Vagina (tissue), 2 donors: ENCODE measurements at places on chromosomes 12 and 14. TPM values are rescaled to one million over a fixed set of nuclear protein-coding genes. Genes with fewer than 3 reads are reported as not detected.

The GALNT9 gene
- total RNA-seq = 1.5 TPM

GRCh38 chr14:76320486-76320885 lies 55.5 kb upstream of the ESRRB start:
- DNase-seq = no peak
- H3K27ac ChIP-seq = no peak overlapping the region
- H3K4me1 ChIP-seq = no peaks in the 10 kb centered on the region
- H3K4me3 ChIP-seq = no peak overlapping the region

- H3K27me3 ChIP-seq = no peaks in the 10 kb centered on the region
- no peak overlapping the region for H3K27ac ChIP-seq
- H3K4me1 ChIP-seq = peaks cover 12% of the 10 kb centered on the region
- no peaks in the 10 kb centered on the region for H3K36me3 ChIP-seq
- no peak overlapping the region for H3K4me3 ChIP-seq
These were observed 8.5 kb upstream of the RFLNA start for GRCh38 chr12:124286414-124286813.

DNA sequence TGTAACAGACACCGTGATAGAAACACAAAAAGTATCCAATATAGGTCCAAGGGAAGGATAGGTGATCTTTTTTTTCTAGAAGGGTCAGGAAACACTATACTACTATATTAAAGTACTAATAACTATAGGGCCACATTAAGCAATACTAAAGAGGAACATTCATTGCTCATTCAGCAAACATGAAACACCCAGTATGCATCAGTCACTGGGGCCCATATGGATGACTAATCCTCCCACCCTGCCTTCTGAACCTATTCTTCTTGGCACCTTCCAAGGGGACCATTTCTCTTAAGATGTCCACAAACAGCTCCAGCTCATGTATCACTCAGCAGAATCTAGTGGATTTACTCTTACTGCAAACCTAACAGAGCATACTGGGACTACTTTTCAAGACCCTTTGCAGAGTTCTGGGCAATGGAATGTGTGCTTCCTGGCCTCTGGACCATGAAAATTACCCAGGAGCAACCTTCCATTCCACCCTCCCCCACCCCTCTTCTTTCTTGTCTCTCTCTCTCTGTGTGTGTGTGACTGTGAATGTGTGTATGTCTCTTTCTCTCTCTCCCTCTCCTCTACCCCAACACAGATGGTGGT lies 187.9 kb downstream of the EPS8 start:
- DNase-seq = no peak
- no peaks in the 10 kb centered on the region for H3K36me3 ChIP-seq
- H3K4me3 ChIP-seq = no peak overlapping the region
- H3K4me1 ChIP-seq = peaks cover 4% of the 10 kb centered on the region
- H3K27me3 ChIP-seq = no peaks in the 10 kb centered on the region
- H3K27ac ChIP-seq = no peak overlapping the region

The OLR1 gene
- not detected for total RNA-seq

DNA sequence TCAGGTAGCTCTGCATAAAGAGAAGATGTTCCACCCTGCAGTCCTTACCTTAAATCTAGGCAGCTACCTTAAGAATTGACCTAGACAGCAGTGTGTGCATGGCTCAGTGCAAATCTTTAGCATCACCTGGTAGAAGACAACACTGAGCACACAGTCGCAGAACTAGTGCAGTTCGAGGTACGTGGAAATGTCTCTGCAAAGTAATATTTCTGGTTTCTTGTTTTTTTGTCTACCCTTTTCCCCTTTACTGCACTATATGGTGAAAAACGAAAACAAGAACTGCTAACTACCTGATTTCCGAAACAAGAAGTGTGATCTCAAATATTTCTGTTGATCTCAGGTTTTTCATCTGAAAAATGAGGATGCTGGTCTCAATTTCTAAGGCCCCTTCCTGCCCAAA lies 82.5 kb downstream of the ETV6 start:
- H3K27ac ChIP-seq = no peak overlapping the region
- no peaks in the 10 kb centered on the region for H3K27me3 ChIP-seq
- DNase-seq = no peak
- H3K4me3 ChIP-seq = no peak overlapping the region
- no peaks in the 10 kb centered on the region for H3K36me3 ChIP-seq

DNA sequence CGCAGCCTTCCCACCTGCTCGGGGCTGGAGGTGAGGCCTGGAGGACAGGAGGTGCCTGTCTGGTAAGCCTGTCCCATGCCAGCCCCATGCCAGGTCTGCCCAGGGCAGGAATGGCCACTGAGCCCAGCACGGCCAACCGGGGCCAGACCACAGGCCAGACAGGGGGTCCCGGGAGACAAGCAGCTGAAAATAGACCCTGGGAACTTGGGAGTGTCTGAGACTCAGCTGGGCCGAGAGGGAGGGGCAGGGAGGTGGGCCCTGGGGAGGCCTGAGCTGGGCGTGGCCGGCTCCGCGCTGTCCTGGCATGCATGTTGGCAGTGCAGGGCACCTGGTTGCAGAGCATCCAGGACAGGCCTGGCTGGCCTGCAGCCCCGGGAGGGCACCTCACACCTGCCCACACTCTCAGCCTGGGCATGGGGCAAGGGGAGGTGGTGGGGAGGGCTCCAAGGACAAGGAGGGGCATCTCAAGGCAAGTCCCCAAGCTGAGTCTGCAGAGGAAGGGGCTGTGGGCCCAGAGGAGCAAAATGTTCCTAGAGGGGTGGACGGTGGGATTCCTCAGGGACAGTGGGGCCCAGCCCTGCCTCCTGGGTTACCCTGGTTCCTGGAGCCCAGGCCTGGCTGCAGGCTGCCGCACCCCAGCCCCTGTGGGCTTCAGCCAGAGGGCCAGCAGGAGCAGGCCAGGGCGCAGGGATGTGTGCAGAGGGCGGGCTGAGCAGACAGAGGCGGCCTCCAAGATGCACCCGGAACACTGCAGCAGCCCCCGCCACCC lies 3.2 kb upstream of the CRIP1 start:
- no peaks in the 10 kb centered on the region for H3K27me3 ChIP-seq
- H3K36me3 ChIP-seq = no peaks in the 10 kb centered on the region
- peak overlapping the region; percentile 97 for H3K27ac ChIP-seq

The TROAP gene
- total RNA-seq = 4.9 TPM

GRCh38 chr12:117850048-117850447 lies 118.7 kb downstream of the KSR2 start:
- H3K27me3 ChIP-seq = no peaks in the 10 kb centered on the region
- no peaks in the 10 kb centered on the region for H3K36me3 ChIP-seq
- no peak for DNase-seq
- no peak overlapping the region for H3K27ac ChIP-seq

- H3K4me1 ChIP-seq = no peaks in the 10 kb centered on the region
- no peaks in the 10 kb centered on the region for H3K36me3 ChIP-seq
- H3K27me3 ChIP-seq = no peaks in the 10 kb centered on the region
- no peak for DNase-seq
- no peak overlapping the region for H3K4me3 ChIP-seq
These were observed 456.5 kb upstream of the LMO3 start for GRCh38 chr12:17062267-17063036.

The C14orf132 gene
- 12.0 TPM for total RNA-seq
